ENCODE measurements at places on chromosomes 3 and 15.

DNA sequence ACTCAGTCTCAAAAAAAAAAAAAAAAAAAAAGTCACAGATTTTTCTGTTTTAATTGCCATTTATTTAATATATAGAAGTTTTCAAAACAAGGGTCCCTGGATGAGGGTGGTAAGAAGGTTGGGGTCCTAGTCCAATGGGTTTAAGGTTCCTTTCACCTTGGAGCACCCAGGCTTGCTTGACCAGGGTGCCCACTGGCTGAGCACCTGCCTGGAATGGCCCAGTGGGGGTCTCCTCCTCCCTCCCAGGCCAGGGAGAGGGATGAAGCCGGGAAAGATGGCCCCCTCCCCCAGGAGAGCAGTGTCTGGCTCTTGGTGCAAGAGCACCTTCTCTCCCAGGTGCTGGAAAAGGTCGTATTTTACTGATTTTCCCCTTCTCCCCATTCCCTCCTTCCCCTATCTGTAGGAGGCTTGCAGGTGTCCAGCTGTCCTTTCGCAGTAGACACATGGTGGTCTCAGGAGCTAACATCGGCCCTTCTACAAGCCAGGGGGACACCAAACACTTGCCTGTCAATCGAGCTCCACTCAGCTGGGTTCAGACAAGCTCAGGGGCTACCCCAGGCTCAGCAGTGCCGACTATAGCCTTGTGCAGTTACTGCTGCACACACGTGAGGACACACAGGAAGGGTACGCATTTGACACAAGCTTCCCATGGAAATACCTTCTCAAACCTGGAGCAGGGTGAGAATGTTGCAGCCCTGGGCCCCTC is 112.3 kb upstream of the KLF13 start:
- no peak for DNase-seq

GRCh38 chr3:13535905-13536304 is 13.0 kb upstream of the FBLN2 start:
- DNase-seq: no peak

- DNase-seq: no peak
Observed at GRCh38 chr3:135155791-135156190, 360.7 kb downstream of the EPHB1 start.

- DNase-seq: no peak
Observed at GRCh38 chr15:57196865-57197264, 179.4 kb upstream of the CGNL1 start.

DNA sequence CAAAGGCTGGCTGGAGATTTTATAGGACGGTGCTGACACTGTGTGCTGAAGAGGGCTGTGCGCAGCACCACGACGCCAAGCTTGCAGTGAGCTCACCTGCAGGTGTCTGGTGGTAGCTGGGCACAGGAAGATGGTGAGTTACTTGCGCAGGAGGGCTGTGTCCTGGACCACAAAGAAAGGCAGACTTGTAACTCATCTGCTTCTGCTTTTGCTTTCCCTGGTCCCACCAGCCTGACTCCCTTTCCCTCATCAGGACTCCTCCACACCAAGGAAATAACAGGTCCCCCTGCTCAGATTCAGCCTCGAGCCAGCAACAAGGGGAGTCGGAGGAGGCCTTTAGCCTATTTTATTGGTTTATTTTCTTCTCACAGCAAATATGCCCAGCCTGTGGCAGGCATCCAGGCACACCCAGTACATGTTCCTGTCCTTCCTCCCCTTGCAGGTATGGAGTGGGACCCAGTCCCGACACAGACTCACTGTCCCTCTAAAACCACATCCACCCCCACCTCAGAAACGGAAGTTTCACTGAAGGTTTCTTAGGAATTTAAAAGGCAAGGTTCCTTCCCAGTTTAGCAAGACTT is 35.6 kb upstream of the FLNB start:
- DNase-seq: no peak

GRCh38 chr15:60004846-60005351 is 788 bp downstream of the FOXB1 start:
- peak; percentile 38 for DNase-seq

GRCh38 chr3:134146666-134147065 is 104.0 kb downstream of the RYK start:
- no peak for DNase-seq

Measured in stimulated activated naive CD4-positive, alpha-beta T cell treated with Interleukin-2 at 50 U/mL for 16 hours (primary cell).